ENCODE measurements at places on chromosomes 7 and 10. TPM values are rescaled to one million over a fixed set of nuclear protein-coding genes. Genes with fewer than 3 reads are reported as not detected.

DNA sequence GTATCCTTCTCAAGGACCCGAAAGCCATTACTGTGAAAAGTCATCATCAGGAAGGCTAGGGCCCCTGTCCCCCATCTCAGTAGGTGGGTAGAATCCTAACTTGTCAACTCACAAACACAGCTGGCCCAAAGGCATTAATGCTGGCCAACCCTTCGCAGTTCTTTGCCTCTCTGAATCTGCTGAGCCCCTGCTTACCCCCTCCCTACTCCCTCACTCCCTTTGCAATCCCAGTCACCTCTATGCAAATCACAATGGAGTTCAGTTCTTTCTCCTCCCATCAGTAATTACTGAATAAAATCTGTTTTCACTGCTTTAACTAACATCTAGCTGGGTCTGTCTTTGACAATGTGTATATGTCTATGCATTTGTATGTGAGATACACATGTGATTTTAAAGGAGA lies 38.1 kb upstream of the AOAH start:
- no peaks in the 10 kb centered on the region for H3K36me3 ChIP-seq
- DNase-seq: no peak
- H3K27ac ChIP-seq: no peak overlapping the region
- H3K4me1 ChIP-seq: peaks cover 29% of the 10 kb centered on the region
- no peaks in the 10 kb centered on the region for H3K27me3 ChIP-seq

DNA sequence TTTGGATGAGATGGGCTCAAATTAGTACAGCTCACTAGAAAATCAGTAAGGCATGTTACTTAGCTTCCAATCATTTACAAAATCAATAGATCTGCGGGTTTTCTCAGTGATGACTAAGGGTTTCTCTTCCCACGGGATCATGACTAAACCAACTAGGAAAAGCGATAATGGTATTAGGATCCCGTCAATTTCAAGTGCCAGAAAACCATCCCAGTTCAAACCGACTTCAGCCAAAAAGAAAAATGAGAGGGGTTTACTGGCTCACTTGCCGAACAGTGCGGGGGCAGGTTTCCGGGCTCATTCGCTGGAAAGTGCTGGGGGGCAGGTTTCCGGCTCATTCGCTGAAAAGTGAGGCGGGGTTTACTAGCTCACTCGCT lies 62.1 kb upstream of the LYZL2 start:
- H3K4me3 ChIP-seq: no peak overlapping the region
- H3K4me1 ChIP-seq: peaks cover 7% of the 10 kb centered on the region
- no peak overlapping the region for H3K27ac ChIP-seq
- H3K36me3 ChIP-seq: no peaks in the 10 kb centered on the region

- DNase-seq: no peak
- no peak overlapping the region for H3K27ac ChIP-seq
- H3K36me3 ChIP-seq: no peaks in the 10 kb centered on the region
- H3K4me1 ChIP-seq: peaks cover 25% of the 10 kb centered on the region
Measured at GRCh38 chr7:95811846-95812445, 39.6 kb downstream of the DYNC1I1 start.

DNA sequence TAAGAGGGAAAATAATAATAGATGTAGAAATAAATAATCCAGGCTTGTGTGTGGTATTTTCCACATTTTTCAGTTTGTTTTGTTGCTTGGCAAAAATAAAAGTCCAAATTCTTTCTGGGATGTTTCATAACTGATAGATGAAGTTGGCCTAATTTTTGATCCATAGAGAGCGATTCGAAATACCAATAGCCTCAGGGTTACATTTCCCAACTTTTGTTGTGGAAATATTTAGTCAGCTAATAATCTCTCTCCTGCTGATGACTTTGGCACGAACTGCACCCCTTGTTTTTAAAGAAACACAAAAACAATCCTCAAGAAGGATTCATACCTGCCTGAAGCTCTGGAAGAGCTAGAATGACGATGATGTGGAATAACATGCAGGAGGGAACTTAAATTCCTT lies 483.2 kb downstream of the ADRA2A start:
- H3K27ac ChIP-seq: no peak overlapping the region
- DNase-seq: no peak
- H3K4me1 ChIP-seq: no peaks in the 10 kb centered on the region
- H3K4me3 ChIP-seq: no peak overlapping the region
- H3K36me3 ChIP-seq: no peaks in the 10 kb centered on the region
- H3K27me3 ChIP-seq: 0 out of 2 replicates have a peak, but pooled peaks cover 3% of the 10 kb centered on the region

DNA sequence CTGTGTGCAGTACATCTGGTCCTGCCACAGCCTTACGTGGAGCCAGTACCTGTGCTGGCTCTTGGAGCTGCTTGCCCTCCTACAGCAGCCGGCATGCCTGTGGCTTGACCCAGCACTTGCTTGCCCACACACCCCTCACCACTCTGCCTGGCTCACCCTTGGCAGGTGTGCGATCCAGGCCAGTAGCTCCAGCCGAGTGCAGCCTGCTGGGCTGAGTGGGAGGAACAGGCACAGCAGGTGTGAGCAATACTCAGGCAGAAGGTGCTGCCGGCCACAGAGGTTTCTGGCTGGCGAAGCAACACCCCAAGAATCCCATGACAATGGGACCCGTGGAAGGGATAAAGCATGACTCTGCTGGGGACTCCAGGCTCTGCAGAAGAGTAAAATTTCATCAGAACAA lies 173.5 kb upstream of the ADCY1 start:
- no peaks in the 10 kb centered on the region for H3K36me3 ChIP-seq
- no peak for DNase-seq
- no peaks in the 10 kb centered on the region for H3K4me1 ChIP-seq
- no peaks in the 10 kb centered on the region for H3K27me3 ChIP-seq

The STEAP4 gene
- not detected for total RNA-seq

GRCh38 chr10:92810934-92811532 lies 37.3 kb upstream of the EXOC6 start:
- H3K4me1 ChIP-seq: no peaks in the 10 kb centered on the region
- no peaks in the 10 kb centered on the region for H3K27me3 ChIP-seq
- no peak for DNase-seq

DNA sequence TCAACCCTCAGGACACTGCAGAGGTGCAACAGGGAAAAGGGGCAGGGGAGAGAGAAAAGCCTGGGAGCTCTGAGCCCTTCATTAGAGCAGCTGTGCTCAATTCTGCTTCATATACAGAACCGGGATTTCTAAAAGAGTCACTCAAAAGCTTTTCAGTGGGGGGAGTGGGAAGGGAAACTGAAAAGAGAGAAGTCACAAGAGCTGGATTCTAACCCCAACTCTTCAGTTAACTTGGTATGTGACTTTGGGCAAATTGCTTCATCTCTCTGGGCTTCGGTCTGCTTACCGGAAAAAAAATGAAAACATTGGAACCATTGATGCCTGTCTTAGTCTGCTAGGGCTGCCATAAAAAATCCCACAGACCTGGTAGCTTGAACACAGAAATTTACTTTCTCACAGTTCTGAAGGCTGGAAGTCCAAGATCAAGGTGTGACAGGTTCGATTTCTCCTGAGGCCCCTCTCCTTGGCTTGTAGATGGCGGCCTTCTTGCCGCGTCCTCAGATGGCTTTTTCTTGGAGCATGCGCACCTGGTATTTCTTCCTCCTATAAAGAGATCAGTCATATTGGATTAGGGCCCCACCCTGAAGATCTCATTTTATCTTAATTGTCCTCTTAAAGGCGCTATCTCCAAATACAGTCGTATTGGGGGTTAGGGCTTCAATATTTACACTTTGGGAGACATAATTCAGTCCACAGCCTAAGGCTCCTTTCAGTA lies 118.3 kb upstream of the KMT2E start:
- H3K4me1 ChIP-seq: no peaks in the 10 kb centered on the region
- no peak overlapping the region for H3K4me3 ChIP-seq
- H3K27ac ChIP-seq: no peak overlapping the region
- no peaks in the 10 kb centered on the region for H3K36me3 ChIP-seq
- no peak for DNase-seq

- H3K4me1 ChIP-seq: no peaks in the 10 kb centered on the region
- no peaks in the 10 kb centered on the region for H3K27me3 ChIP-seq
- no peaks in the 10 kb centered on the region for H3K36me3 ChIP-seq
- H3K27ac ChIP-seq: no peak overlapping the region
- no peak overlapping the region for H3K4me3 ChIP-seq
Measured at GRCh38 chr7:32779167-32779566, 112.4 kb downstream of the KBTBD2 start.

GRCh38 chr7:93972029-93972725 lies 32.0 kb downstream of the BET1 start:
- no peak overlapping the region for H3K27ac ChIP-seq
- no peak overlapping the region for H3K4me3 ChIP-seq
- no peaks in the 10 kb centered on the region for H3K27me3 ChIP-seq
- DNase-seq: no peak

The PDE1C gene
- total RNA-seq: 0.02 TPM

GRCh38 chr10:77855404-77856155 lies 71.0 kb downstream of the DLG5 start:
- H3K4me3 ChIP-seq: no peak overlapping the region
- H3K4me1 ChIP-seq: no peaks in the 10 kb centered on the region
- no peak overlapping the region for H3K27ac ChIP-seq
- no peaks in the 10 kb centered on the region for H3K27me3 ChIP-seq
- no peak for DNase-seq

DNA sequence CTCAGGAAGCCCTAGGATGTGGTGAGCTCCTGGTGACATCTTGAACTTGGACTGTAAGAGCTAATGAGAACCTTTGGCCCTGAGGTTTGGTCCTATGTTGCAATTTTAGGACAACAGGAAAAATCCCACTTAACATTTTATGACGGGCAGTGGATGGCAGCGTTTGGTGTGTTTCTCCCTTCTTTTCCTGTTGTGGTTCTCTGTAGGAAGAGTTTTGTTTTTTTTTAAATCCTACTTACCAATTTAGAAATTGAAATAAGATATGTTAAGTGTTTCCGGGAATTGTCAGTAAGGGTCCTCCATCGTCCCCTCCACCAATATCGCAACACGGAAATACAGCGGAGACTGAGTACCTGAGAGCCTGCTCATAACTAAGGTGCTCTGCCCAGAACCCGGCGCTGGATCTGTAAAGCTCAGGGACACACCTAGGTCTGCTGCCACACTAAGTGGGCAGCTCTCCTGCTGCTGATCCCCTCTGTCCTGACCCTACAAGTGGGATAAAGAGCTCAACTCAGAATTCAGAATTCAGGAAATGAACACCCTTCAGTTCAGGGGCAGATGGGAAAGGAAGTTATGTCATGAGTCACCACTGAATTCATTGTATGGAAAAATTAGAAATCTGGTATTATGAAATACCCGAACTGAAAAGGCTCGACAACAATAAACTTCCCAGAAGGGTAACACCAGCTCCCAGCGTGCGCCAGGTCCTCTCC lies 9.1 kb upstream of the PROSER2 start:
- H3K27ac ChIP-seq: no peak overlapping the region
- H3K4me1 ChIP-seq: peaks cover 17% of the 10 kb centered on the region
- no peak overlapping the region for H3K4me3 ChIP-seq
- H3K36me3 ChIP-seq: no peaks in the 10 kb centered on the region

The CLDN15 gene
- 6.4 TPM for total RNA-seq

GRCh38 chr10:54854843-54855242 lies 53.8 kb upstream of the PCDH15 start:
- no peaks in the 10 kb centered on the region for H3K4me1 ChIP-seq
- no peaks in the 10 kb centered on the region for H3K36me3 ChIP-seq
- H3K4me3 ChIP-seq: no peak overlapping the region
- H3K27me3 ChIP-seq: no peaks in the 10 kb centered on the region

- no peaks in the 10 kb centered on the region for H3K27me3 ChIP-seq
- H3K4me1 ChIP-seq: no peaks in the 10 kb centered on the region
- H3K36me3 ChIP-seq: no peaks in the 10 kb centered on the region
- no peak for DNase-seq
- H3K4me3 ChIP-seq: no peak overlapping the region
- no peak overlapping the region for H3K27ac ChIP-seq
Measured at GRCh38 chr10:95286707-95287106, 4.1 kb downstream of the PDLIM1 start.

The GNGT1 gene
- 0.65 TPM for total RNA-seq

DNA sequence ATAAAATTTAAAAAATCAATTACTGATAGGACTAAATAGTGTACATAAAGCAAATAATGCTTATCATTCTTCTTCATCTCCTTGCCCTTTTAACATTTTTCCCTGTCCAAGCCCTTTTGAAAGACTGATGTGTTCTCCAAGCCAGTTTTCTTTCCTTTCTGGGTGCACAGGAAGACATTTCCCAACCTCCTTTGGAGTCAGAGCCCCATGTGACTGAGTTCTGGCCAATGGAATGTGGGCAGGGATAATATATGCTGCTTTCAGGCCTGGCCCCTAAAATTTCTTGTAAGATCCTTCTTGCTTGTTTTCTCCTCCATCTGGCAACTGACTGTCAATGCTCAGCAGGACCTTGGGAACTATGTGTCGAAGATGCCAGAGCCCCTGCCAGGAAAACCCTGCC lies 197.5 kb downstream of the EMX2 start:
- no peak overlapping the region for H3K4me3 ChIP-seq
- H3K27me3 ChIP-seq: no peaks in the 10 kb centered on the region
- no peak for DNase-seq
- no peak overlapping the region for H3K27ac ChIP-seq
- peaks cover 6% of the 10 kb centered on the region for H3K4me1 ChIP-seq
- no peaks in the 10 kb centered on the region for H3K36me3 ChIP-seq

DNA sequence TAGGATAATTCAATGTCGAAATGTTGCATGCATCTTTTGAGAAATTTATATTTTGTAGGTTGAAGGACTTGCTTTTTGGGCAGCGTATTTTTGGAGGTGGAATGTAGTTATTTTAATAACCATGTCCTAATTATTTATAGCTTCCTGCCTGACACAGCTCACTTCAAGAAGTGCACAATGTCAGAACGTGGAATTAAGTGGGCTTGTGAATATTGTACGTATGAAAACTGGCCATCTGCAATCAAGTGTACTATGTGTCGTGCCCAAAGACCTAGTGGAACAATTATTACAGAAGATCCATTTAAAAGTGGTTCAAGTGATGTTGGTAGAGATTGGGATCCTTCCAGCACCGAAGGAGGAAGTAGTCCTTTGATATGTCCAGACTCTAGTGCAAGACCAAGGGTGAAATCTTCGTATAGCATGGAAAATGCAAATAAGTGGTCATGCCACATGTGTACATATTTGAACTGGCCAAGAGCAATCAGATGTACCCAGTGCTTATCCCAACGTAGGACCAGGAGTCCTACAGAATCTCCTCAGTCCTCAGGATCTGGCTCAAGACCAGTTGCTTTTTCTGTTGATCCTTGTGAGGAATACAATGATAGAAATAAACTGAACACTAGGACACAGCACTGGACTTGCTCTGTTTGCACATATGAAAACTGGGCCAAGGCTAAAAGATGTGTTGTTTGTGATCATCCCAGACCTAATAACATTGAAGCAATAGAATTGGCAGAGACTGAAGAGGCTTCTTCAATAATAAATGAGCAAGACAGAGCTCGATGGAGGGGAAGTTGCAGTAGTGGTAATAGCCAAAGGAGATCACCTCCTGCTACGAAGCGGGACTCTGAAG lies 620 bp downstream of the ZRANB1 start:
- H3K36me3 ChIP-seq: 0 out of 2 replicates have a peak, but pooled peaks cover 2% of the 10 kb centered on the region
- no peaks in the 10 kb centered on the region for H3K27me3 ChIP-seq
- no peak overlapping the region for H3K27ac ChIP-seq
- peaks cover 33% of the 10 kb centered on the region for H3K4me1 ChIP-seq

DNA sequence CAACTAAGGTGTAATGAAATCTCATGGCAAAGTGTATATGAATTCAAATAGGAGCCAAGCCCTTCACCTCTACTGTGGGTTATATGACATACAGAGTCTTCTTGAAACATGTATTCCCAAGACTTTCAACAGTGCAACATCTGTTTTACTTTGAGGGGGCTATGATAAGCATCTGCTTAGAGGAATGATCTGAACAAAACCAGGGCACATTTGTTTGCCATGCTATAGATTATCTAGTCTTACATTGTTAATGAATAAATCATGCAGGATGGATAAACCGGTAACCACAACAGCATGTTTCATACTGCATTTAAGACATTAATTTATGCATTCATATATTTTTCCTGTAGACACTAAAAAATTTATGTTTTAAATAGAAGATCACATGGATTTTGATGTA lies 1021.9 kb downstream of the LRMDA start:
- no peaks in the 10 kb centered on the region for H3K27me3 ChIP-seq
- H3K4me3 ChIP-seq: no peak overlapping the region
- no peaks in the 10 kb centered on the region for H3K36me3 ChIP-seq

All from SJCRH30 (cell line).